ENCODE measurements at places on chromosomes 4 and X.

- no peak for DNase-seq
Measured at GRCh38 chr4:186161138-186161537, 30.2 kb upstream of the CYP4V2 start.

DNA sequence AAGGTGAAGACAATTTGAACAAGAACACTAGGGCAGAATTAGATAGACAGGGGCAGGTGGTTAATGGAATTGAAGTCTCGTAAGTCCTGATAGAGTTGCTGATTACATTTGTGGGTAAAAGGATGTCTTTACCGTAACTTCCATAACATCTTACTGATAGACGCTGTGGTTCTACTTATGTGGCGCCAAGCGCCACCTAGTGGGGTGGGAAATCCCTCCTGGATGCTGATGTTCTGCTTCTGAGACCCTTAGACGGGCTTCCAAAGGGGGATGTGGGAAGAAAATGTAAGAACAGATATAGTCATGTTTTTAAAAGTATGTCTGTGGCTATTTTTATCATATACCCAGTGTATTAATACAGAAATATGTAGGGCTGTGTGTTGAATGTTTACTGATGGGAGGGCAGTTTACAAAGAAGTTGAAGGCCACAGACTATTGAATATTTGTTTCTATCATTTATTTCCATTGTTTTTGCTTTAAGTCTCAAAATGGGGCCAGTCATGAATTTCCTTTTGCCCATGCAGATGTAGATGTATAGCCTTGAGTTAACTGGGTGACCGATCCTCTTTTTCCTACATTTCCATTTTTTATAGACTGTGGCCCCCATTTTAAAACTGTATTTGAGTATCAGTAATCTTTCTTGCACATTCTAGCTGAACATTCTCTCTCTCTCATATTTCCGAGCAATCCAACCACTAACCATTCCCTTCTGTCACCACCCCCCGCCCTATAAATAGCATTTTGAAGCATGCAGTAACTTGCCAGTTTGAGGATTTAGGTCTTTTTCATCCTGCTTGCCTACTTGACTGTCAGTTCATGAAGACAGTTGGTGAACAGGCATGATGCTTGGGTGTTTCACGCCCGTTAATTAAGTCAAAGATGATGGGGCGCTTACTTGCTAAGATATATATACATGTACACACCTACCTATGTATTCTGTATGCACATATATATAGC, 12.1 kb upstream of the TLR8 start:
- DNase-seq = no peak

- DNase-seq = no peak
Measured at GRCh38 chrX:9569876-9570301, 105.0 kb downstream of the TBL1X start.

DNA sequence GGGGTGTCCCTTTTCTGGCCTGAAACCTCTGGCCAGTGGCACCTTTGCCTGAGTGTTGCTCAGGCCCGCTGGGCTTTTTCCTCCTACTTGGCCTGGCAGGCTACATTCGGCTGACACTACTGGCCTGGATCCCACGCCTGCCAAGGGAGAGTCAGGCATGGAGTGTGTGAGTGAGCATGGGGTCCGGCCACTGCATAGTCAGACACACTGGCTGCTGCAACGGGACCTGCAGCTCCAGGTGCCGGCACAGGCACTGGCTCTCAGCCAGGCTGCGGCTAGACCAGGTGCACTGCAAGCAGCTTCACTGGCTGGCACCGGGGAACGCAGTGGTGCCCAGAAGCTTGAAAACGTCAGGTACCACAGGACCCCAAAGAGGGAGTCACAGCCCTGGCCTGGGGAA, 434.9 kb downstream of the ARHGAP24 start:
- peak; percentile 66 for DNase-seq

DNA sequence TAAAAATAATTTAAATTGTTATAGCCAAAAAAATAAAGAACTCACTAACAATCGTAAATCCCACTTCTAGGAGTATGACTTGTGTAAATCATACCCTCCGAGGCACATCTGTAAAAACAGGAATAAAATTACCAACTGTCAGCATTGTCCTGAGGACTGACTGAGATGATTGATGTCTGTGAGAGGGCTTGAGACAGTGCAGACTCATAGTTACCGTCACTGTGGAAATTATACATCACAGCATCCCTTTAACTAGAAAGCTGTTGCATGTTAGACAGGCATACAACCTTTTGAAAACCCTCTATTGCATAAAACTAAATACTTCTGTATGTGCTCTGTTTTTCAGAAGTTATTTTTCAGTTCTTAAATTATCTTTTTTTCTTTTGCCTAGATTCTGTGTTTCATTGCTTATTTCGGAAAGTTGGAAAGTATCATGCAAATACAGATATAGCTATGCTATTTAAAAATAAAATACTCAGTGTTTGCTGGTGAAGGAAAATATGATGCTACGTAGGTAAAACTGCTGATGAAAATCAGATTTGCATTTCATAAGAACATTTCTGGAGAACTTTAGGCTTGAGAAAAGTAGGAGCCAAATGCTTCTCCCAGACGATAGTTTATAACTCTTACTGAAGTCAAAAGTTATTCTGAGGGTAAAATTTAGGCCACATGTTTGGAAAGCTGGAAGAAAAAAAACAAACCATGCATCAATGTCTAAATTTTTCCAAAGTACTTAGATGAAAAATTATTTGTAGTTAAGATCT, 13.6 kb upstream of the RBPJ start:
- DNase-seq = no peak

GRCh38 chr4:86452924-86453531, 93.2 kb upstream of the MAPK10 start:
- peak; percentile 77 for DNase-seq

DNA sequence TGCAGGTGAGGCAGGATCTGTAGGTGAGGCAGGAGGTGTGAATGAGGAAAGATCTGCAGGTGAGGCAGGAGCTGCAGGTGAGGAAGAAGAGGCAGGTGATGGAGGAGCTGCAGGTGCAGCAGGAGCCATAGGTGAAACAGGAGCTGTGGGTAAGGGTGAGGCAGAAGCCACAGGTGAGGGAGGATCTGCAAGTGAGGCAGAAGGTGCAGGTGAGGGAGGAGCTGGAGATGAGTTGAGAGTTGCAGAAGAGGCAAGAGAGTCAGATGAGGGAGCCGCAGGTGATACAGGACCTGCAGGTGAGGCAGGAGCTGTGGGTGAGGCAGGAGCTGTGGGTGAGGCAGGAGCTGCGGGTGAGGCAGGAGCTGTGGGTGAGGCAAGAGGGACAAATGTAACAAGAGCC, 27.1 kb upstream of the PNMA3 start:
- no peak for DNase-seq

GRCh38 chr4:67568820-67569219, 10.3 kb downstream of the STAP1 start:
- DNase-seq = no peak

DNA sequence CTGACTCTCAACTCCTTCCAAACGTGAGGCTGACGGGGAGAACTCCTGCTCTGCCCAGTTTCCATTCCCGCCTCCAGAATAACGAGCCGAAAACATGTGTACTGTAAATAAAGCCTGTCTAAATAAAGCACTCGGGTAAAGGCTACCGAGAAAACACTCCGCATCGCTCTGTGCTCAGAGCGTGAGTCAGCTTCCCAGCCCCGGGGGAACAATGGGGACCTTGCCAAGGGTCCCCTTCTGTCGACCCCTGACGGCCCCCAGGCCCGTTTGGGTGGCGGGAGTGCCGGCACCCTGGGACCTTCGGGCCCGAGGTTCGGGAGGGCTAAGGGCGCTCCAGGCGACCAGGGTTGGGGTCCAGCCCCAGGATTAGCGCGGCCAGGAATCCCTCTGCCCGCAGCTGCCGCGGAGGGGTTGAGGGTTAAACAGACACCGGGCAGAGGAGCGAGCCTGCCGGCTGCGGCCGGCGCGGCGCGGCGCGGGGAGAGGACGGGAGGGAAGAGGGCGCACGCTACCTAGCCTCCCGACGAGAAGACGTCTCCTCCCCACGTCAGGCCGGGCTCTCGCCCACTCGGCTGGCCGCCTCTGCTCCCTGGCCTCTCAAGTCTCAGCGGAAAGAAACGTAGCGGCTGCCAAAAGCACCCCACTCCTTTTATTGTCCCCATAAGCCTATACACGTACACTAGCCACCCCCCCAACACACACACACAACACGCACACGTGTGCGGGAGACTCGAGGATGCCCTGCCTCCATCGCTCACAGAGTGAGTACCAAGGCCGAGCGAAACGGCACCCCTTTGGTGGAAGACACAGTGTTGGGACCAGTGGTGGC, 85.5 kb downstream of the BCOR start:
- no peak for DNase-seq

GRCh38 chr4:185729391-185729804, 82.6 kb downstream of the SORBS2 start:
- no peak for DNase-seq

Measured in DMS79 treated with DMSO at 0.1 percent for 48 hours (cell line).